ENCODE measurements at places on chromosomes 4 and X.

GRCh38 chrX:11151799-11152559 lies 40.8 kb downstream of the HCCS start:
- DNase-seq: no peak

- DNase-seq: no peak
Measured at GRCh38 chr4:87574996-87575395, 33.3 kb upstream of the DSPP start.

DNA sequence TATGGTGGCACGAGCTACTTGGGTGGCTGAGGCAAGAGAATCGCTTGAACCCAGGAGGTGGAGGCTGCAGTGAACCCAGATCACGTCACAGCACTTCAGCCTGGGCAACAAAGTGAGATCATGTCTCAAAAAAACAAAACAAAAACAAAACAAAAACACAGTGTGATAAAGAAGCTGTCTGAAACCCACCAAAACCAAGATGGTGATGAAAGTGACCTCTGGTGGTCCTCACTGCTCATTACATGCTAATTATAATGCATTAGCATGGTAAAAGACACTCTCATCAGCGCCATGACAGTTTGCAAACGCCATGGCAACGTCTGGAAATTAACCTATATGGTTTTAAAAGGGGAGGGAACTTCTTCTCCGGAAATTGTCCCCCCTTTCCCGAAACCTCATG lies 29.4 kb upstream of the OPHN1 start:
- peak; percentile 61 for DNase-seq

DNA sequence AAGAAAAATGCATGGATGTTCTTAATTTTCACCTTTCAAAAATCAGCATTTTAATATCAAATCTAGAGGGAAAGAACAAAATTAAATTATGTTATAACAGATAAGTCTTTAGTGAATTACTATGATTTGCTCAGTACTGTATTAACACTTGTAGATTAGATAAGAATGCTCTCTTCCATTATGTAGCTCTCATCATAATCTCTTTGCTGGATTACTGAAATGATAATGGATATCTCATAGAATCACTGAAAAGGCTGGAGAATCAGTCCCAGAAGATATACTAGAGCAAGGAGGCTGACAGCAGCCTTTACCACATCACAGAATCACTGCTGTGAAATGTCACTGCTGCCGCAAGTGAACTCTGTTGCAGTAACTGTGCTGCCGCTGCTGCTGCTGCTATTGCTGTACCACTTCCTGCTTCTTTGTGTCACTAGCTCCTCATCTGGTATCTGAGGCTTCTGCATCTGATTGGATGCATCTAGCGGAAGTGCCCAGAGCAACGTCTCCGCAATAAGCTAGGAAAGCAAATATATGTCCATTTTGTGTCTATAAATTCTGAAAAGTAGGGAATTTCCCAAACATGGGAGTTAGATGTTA lies 738.2 kb downstream of the ADGRL3 start:
- no peak for DNase-seq

DNA sequence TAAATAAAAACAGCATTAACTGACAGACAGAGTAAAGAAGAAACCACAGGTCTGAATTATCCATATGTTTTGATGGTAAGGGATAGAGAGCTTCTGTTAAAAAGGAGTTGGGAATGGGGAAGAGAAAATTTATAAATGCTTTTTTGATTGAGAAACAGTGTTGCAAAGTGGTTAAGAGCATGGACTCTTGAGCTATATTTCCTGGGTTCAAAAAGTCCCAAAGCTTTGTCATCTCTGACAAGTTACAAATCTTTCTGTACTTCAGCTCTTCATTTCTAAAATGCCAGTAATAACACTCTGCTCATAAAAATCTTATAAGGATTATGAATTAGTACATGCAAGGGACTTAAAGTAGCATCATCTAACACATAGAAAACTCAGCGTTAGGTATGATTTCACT lies 62.2 kb downstream of the N4BP2 start:
- DNase-seq: no peak

Data from fibroblast of skin of right biceps (primary cell).